ENCODE measurements at places on chromosomes 2 and 18.

- DNase-seq: no peak
Observed at GRCh38 chr2:79275197-79275596, 115.6 kb upstream of the REG3A start.

- no peak for DNase-seq
Observed at GRCh38 chr2:218582076-218582475, 13.4 kb downstream of the CNOT9 start.

- no peak for DNase-seq
Observed at GRCh38 chr2:107721586-107721985, 105.1 kb upstream of the RGPD4 start.

DNA sequence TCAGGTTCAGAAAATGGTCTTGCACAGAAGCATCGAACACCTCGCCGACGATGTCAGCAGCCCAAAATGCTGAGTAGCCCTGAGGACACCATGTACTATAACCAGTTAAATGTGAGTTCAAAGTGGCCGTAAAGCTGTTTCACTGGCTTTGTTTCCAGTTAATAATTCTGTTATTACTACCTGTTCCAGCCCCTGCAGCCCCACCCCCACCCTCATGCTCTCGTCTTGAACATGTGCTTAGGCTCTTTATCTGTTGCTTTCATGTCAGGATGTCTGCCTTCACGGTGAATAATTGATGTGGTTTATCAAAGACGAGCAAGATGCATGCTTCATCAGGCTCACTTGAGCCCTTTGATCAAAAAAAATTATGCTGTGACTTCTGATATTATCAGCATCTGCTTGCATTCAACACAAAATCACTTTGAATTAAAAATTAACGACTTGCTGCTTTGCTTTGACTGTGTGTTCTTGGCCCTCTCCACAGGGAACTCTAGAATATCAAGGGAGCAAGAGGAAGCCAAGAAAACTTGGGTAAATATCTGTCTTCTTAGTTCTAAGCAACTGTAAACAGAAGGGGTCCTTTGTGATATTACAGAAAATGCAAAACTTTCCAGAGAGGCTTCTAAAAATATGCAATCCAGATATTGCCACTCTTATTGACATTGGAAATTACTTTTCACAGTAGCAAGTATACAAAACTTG lies 63.4 kb upstream of the SP5 start:
- peak; percentile 22 for DNase-seq

DNA sequence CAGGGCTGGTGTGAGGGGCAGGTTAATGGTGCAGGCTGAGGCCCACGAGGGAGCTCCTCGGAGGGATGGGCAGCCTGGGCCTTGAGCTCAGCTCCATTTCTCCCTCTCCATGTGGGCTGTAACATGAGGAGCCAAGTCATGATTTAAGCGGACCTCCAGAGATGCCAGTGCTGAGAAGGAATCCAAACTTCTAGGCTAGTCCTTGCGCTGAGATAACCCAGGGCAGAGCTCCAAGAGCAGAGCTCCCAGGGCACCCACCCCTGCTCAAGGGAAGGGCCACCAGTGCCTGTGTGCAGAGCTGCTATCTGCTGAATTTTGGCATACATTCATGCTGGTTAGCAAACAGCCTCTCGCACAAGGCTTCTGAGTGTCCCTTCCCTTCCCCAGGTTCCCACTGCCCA lies 95.1 kb downstream of the MRO start:
- DNase-seq: no peak

DNA sequence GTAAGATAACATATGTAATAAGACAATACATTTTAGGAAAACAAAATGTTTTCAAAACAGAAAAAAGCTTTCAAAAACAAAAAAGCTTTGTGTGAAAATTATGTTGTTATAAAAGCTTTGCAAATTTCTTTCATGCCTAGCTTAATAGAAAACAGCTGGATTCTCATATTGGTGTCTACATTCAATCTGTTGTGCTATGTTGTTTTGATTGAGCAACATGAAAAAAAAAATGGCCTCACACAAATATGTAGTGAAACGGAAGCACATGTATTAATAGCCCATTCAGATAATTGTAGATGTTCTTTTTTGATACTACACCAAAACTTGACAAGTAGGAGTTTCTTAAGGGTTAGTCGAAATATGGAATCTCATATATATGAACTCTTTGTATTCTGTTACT lies 197.5 kb downstream of the ZEB2 start:
- DNase-seq: no peak

DNA sequence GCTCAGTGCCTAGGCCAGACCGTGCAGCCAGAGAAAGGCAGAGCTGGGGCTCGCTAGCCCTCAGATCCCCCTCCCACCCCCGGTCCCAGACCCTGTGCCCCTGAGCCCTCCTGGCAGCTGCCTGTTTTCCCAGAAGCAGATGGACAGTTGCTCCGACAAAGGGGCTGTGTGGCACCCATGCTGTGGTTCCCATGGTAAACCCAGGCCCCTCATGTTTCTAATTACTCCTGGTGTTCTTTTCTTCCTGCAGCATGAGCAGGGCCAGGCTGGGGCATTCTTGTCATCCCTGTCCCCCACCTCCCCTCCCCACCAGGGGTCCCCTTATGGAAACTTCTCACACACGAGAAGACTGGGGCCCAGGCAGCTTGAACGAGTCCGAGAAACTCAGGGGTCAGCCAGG lies 269.6 kb downstream of the HAUS1 start:
- peak; percentile 78 for DNase-seq

GRCh38 chr2:112814278-112814677 lies 22.3 kb downstream of the IL1B start:
- DNase-seq: peak; percentile 4

GRCh38 chr2:155026651-155027174 lies 328.2 kb downstream of the KCNJ3 start:
- no peak for DNase-seq

GRCh38 chr2:129191530-129191929 lies 787.9 kb upstream of the RAB6C start:
- no peak for DNase-seq

DNA sequence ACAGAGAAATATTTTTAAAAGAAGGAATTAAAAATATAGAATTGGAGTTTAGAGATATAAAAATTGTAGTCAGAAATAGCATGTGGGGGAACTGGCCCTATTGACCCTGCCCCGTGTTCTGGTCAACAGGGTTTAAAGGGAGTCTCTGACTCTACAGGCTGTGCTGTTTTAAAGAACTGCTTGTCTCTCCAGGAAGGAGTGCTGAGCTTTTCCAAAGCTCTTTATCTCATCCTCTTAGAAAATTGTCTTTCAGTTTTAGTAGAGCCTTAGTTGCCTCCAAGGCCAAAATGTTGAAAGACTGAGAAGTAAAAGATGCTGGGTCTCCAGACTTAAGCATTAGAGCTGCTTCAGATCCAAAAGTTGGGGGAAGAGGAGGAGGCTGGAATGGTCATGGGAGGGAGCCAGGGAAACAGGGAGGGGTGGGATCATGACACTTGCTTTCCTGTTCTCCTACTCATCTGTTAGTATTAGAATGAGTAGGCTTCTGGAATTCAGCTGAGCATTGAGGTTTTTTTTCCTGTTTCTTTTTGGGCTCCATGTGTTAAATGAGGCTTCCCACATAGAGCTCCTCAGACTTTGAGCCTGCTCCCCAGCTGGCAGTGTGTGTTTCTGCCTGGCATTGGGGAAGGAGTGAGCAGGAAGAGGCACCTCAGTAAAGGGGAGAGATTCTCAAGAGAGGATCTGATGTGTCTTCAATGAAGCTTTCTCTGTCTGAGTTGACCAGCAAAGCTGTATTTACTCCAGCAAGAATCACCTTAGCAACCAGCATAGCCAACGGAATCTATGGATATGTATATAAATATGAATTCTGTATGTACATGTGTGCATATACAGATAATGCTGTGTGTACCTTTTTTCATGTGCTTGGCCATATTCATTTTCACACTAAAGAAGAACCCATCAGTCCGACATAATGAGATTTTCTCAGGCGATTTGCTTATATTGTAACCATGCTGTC lies 186.8 kb upstream of the FBXO11 start:
- no peak for DNase-seq

DNA sequence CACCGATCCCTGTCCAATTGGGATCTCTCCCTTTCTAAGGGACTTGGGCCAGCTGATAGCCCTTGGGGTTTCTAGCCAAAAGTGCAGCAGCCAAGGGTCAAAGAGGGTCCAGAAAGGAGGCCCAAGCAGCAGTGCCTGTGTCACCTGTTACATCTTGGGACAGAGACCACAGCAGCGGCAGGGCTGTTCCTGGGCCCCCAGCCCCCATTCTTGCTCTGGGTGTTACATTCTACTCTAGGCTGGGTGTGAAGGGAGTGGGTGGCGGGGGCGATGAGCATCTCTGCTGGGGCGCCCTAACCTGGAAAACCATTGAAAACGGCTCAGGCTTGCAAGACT lies 1.2 kb downstream of the PAX3 start:
- DNase-seq: peak; percentile 68

- DNase-seq: peak; percentile 65
Observed at GRCh38 chr2:169285531-169286235, 76.7 kb downstream of the LRP2 start.

GRCh38 chr2:7403092-7403775 lies 486.0 kb downstream of the RNF144A start:
- DNase-seq: no peak

DNA sequence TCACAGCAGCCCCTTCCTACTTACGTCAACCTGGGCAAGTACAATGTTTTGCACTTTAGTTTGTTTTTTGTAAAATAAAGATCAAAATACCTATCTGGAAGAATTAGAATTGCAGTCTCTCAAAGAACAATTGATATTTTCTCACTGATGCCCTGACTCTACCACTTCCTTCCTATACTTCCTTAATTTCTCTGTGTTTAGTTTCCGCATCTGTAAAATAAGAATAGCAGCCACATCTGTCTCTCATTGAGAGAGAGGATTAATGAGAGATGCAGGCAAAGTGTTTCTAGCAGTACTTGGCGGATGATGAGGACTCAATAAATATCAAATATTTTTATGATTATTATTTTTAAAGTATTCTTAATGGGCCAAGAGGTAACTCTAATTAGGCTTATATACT lies 122.6 kb upstream of the PIEZO2 start:
- no peak for DNase-seq

GRCh38 chr18:39318462-39318861 lies 1752.9 kb upstream of the CELF4 start:
- no peak for DNase-seq

DNA sequence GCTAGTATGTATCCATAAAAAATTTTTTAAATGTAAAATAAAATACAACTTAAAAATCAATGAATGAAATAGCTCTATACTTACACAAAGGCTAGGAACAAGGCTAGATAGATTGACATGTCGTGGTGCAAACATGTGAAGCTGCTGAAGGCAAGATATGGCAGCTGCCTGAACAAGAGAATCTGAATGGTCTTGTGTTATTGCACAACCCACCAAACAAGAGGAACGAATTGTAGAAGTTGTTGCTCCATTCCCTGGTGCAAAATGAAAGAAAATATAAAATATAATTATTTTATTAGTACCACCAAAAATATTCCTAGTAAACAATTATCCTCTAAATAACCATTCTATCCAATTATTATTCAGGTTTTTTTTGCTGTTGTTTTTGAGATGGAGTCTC lies 46.4 kb downstream of the HEATR5B start:
- no peak for DNase-seq

DNA sequence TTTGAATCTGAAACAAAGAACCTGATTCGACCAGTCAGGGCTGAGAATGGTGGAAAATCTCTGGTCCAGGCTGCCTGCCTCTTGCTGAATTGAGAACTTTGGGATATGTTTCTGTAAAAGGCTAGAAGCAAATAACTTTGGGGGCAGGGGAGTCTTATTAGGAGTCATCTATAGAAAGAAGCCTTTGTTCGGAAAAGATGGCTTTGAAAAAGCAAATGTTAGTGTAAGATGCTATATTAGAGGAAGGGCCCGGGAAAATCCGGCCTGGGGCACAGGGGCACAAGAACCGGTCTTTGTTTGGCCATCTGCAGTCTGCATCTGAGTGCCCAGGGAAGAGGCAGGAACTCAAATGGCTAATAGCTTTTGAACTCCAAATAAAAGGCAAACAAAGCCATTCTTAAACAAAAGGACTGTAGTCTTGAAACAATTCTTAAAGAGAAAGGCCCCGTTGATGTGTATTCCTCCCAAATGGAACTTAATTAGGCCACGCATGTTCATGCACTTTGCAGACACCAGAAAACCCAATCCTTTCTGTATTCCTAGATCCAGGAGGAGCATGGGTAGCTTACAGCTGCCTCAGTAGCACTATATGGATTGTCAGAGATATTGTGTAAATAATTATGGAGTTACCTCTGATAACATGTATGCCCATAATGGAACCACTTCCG lies 180.0 kb upstream of the ARL4C start:
- DNase-seq: no peak

DNA sequence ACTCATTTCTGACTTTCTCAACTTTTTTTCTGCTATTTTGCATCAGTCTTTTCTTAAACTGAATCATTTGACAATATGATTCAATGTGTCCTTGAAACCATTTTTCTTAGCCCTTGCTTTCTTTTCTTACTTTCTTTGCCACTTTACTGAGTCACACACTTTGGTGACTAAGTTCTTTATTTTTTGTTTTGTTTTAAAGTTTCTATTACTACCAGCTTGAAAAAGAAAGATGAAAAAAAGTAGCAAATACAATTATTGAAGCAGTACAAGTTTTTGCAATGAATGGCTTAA lies 116.5 kb downstream of the DOCK10 start:
- DNase-seq: no peak

DNA sequence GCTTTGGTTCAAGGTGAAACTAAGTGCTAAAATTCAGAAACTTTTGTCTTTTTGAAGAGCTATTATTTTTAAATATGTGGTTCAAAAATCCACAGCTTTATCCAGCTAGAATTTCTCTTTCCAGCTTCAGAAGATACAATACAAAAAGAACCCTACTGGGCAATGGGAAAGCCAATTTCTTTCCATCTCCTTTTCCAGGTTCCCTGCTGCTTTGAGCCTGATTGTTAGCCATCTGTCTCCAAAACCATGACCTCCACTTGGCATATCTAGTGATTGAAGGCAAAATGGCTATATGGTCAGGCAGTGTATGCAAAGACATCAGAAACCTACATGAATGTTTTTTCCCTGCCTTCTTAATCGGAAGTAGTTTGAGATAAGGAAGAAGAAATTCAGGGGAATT lies 134.1 kb downstream of the KCNH7 start:
- no peak for DNase-seq

GRCh38 chr2:217162533-217162932 lies 302.7 kb upstream of the TNP1 start:
- DNase-seq: peak; percentile 22

DNA sequence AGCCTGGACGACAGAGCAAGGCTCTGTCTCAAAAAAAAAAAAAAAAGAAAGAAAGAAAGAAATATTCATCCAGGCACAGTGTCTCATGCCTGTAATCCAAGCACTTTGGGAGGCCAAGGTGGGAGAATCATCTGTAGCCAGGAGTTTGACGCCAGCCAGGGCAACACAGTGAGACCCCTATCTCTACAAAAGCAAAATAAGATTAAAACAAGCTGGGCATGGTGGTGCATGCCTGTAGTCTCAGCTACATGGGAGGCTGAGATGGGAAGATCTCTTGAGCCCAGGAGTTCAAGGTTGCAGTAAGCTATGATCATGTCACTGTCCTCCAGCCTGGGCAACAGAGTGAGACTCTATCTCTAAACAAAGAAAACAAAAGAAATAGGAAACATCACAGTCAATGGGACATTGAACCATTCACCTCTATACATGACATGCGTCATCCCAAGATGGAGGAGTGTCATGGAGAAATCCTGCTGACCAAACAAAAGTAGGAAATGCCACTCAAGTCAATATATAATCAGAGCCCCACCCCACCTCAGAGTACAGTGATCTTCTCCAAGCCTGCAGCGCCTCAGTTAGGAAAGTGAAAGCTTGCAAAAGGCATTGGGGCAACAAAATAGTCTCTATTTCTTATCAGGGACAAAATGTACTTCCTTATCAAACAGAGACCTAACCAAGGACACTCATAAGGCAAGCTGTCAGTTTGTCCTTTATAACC lies 9.8 kb downstream of the FEV start:
- no peak for DNase-seq
